ENCODE measurements at places on chromosomes 5 and 9.
A peak's percentile ranks its signal among the peaks of the same experiment; 100 is the strongest.

GRCh38 chr5:122844136-122844909, 1.1 kb upstream of the SNX24 start:
- no peak for DNase-seq

DNA sequence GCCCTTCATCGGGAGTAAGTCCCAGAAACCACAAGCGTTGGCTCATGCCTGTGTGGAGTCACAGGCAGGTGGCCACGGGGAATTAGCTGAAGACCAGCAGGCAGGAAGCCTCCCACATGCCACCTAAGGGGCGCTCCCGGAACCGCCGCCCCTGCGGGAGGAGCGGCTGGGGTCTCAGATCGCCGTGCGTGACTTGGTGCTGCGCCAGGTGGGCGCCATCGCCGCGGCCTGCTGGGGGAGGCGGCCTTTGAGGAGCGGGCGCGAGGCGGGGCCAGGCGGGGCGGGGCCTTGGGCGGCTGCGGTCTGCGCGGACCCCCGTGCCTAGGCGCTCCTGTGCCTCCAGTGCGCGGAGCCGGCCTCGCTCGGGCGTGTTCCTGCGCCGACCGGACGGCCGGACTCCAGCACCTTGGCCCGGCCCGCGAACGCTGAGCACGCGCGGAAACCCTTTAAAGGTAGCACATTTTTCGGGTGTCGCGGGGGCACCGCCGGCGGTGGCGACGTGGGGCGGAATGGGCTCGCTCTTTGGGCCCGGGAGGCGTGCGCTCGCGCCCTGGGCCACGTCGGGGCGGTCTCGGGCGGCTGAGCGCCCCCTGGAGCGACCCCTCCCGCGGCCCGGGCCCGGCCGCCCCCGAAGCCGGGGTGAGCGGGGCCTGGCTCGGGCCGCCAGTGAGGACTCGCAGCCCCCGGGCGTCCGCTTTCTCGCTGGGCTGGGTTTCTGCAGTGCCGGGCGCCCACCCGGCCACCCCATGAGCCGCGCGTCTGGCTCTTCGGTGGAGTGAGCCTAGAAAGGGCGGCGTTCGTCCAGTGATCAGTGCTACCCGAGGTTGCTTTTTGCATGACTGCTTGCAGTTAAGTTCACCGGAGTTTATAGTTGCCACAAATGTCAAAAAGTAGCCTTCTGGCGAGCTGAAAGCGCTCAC, 24.5 kb downstream of the LECT2 start:
- DNase-seq = no peak

- peak; percentile 69 for DNase-seq
These were observed 406.6 kb upstream of the TNC start for GRCh38 chr9:115524453-115525059.

GRCh38 chr9:16291921-16292320, 578.5 kb downstream of the BNC2 start:
- DNase-seq = no peak

GRCh38 chr9:127426756-127427155, 2.6 kb downstream of the ZNF79 start:
- no peak for DNase-seq

GRCh38 chr9:87909310-87910041, 8.3 kb upstream of the SPATA31C1 start:
- no peak for DNase-seq

GRCh38 chr9:30058463-30058862, 2326.0 kb upstream of the ACO1 start:
- no peak for DNase-seq

DNA sequence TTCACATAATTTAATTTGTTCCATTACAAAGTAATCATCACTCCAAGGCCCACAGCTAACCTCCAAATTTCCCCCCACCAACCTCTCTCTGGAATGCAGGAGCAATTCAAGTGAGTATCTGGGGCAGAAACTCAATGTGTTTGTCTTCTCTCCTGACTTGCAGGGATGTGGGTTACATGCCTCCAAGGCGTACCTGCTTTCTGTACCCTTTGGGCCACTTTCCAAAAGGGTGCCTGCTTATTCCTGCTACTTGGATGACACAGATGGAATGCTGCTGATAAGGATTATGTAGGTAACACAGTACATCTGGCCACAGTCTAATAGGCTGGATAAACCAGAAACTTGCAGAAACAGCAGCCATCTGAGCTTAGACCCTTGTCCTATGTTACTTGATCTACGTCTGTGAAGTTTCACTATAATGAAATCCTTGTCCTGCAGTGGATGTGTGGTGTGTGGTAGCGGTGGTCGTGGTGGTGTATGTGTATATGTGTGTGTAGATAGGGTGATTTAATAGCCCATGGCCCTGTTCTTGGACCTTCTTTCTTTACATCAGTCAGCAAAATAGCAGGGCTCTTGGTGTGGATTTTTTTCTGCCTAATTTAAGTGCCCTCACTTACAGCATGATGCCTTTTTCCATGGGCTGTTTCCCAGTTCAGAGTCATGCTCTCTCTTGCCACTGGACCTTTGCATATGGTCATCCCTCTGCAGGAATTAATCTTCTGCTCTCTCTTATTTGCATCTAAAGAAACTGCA, 175.9 kb downstream of the ZDHHC21 start:
- DNase-seq = no peak

- DNase-seq = no peak
These were observed 45.1 kb upstream of the ASTN2 start for GRCh38 chr9:117459913-117460312.

DNA sequence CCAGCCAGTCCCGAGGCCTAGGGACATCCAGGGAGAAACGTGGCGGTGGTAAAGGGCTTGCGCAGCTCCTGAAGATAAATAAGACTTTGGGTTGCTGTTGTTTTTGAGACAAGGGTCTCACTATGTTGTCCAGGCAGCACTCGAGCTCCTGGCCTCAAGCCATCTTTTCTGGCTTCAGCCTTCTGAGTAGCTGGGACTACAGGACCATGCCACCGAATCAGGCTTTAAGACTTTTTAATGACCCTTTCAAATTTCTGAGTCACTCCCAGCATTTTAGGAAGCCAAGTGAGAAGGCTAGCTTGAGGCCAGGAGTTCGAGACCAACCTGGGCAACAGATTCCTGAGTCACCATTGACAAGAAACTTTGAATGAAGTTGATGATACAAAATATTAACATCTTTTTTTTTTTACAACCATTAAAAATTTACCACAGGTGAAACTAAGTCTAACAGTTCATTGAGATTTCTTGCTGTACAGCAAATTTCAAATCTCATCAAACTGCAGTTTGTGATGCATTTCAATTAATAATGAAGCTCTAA, 817 bp upstream of the GNE start:
- DNase-seq = no peak

DNA sequence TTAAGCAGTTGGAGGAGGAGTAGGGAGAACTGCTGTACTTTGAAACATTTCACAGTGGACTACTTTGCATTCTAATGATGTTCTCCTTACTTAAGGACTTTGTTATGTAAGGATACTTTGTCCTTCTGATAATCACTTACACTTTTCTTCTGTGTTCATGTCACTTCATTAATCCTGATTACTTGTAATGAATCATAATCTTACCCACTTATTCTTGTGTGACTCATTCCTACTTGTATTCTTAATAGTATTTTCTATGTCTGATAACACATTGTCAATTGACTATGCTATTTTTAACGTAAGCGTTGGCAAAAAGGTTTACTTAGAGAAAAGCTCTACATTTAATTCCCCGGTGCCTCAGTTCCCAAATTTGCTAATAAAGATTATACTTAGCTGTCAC, 63.8 kb downstream of the GHR start:
- DNase-seq = no peak

DNA sequence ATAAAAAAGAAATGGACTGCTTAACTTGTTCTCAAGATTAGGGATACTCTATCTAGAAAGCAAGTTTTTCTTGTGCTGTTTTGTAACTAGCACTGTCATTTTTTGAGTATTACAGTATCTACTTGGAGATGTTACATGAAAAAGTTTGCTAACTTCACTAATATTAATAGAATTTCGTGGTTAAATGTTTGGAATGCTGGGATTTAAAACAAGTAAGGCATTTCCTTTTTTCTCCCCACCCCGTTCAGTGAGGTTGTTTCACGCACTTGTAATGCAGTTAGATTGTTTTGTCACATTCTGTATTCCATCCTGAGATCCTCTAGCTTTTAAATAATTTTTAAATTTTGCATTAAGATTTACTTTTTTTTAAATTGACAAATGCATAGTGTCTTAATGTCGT, 20.0 kb upstream of the TEK start:
- no peak for DNase-seq

DNA sequence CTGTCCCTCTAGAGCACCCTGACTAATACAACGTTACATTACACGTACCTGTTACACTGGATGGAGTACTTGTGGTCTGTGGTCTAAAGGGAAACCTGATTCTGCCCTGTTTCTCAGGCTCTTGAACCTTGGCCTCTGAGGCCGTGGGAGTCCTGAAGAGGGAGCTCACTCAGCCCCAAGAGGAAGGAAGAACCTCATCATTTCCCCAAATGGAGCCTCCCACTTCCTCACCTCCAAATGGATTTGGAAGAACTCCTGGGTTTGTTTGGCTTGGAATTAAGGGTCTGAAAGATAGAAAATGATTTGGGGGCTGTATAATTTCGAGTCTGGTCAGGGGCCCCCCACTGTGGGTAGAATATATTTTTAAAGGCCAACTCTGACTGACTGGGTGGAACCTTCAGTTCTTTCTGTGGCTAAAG, 200.2 kb downstream of the SEMA6A start:
- no peak for DNase-seq

GRCh38 chr9:85884256-85884655, 56.7 kb upstream of the NAA35 start:
- no peak for DNase-seq

GRCh38 chr5:72908664-72909063, 47.2 kb upstream of the FCHO2 start:
- no peak for DNase-seq

DNA sequence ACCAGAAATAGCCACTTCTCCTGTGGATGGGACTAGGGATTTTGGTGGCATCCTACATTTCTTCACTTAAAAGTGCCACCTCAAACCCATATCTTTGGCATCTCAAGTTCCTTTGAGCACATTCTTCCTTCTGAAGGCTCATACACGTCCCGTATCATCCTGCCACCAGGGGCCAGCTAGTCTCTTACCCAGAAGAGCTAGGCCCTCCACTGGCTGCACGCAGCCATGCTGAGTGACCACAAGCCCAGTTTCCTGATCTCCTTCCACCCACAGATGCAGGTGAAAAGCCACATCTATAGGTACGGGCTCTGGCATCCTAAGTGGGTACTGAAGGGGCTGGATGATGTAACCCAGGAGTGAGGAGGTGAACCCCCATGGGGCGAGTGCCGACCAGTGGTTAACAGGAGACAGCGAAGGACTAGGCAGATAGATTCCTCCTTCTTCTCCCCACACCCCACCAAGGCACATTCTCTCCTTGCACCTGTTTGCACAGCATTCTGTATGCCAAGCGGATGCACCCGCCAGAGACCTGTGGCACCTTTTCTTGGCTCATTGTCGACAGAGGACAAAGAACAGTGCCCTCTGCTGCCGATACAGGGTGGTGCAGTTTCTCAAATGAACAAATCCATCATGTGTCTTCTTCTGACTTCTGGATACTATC, 14.4 kb upstream of the SCGB3A1 start:
- DNase-seq = no peak

DNA sequence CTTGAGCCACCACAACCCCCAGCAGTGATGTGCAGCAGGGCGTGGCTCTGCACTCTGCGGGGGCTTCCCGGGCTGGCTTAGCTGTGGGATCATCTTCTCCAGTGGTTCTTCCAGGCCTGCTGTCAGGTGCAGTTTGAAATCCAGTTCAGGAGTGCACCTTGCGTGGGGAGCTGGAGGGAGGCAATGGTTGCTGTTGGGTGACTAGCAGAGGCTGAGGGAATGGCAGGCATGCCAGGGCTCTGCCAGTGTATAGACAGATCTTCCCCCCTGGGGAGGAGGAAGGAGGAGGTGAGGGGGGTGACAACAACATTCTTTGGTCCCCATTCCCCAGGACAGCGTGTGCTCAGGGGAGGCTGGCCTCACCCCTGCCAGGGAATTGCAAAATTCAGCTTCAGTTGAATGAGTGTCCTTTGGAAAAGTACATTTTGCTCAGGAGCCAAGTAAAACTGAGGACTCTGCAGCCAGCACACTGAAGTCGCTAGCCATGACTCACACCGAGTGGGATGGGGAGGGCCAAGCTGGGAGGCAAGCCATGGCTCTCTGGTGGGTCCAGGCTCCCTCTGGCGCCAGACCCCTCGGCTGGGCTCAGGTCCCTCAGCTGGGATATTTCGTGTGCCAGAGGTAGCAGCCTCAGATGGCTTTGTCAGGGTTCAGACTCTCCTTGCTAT, 35.0 kb downstream of the ERGIC1 start:
- DNase-seq = peak; percentile 86

GRCh38 chr5:82358457-82358856, 80.3 kb upstream of the RPS23 start:
- no peak for DNase-seq

DNA sequence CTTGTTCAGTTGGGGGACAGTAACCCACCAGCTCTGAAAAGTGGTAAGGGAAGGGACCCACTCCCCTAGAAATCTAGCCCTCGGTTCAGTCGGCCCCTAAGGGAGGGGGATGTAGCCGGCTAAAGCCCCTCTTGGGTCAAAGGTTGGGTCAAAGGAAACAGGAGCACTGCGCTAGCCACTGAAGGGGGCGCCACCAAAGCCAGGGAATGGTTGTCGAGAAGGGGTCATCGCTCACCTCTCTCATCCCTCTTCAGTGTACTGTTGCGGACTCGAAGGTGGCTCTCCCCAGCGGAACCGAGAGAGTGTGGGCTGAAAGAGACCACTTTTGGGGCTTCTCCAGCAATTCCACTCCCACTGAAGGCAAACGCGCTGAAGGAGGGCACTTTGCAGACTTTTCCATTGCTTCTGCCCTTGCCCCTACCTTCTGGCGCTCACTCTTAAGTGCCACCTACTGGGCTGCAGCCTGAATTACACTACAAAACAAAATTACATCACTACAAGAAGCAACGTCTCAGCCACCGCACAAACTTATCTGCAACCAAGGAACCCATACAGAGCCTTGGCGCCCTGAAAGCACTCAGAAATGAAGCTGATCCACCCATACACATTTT, 396.9 kb downstream of the PDE4D start:
- no peak for DNase-seq

DNA sequence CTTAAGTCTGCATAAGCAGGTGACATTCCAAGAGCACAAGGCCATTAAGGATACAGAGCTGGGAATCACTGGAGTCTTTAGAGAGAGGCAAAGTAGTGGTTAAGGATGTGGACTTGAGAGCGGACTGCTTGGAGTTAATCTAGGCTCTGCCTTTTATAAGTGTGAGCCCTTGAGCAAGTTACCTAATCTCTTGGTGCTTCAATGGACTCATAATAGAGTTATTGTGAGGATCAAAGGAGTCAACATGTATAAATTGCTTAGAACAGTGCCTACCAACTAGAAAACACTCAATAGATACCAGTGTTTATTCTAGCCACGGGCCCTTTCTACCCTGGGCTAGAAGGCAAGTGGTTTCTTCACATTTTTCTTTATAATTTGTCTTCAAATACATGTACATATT, 819.4 kb downstream of the NR2F1-AS1 start:
- DNase-seq = no peak
